ENCODE measurements at places on chromosomes 3 and 15. TPM values are rescaled to one million over a fixed set of nuclear protein-coding genes. Genes with fewer than 3 reads are reported as not detected.
A peak's percentile ranks its signal among the peaks of the same experiment; 100 is the strongest.

- H3K27ac ChIP-seq = no peak overlapping the region
- no peaks in the 10 kb centered on the region for H3K4me1 ChIP-seq
- no peak for DNase-seq
- H3K27me3 ChIP-seq = no peaks in the 10 kb centered on the region
- no peak overlapping the region for H3K4me3 ChIP-seq
Observed at GRCh38 chr3:97825101-97825500, 3.3 kb downstream of the CRYBG3 start.

TNFAIP8L3 gene
- 3.2 TPM for total RNA-seq

GRCh38 chr3:99767291-99767690 is 50.4 kb upstream of the CMSS1 start:
- DNase-seq = no peak
- H3K36me3 ChIP-seq = no peaks in the 10 kb centered on the region
- no peaks in the 10 kb centered on the region for H3K4me1 ChIP-seq
- H3K27me3 ChIP-seq = no peaks in the 10 kb centered on the region
- no peak overlapping the region for H3K27ac ChIP-seq

GOLGA8Q gene
- total RNA-seq = 5.1 TPM

DNA sequence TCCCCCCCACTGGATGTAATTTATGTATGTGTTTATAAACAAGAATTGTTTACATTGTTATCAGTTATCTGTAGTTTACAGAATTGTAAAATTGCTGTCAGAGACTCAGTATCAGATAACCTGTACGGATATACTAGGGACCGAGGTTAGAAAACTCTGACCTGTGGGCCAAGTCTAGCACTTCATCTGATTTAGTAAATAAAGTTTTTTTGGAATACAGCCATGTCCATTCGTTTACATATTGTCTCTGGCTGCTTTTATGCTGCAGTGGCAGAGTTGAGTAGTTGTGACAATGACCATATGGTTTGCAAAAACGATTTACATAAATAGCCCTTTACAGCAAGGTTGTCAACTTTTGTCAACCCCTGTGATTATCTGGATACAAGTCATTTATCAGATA is 52.6 kb downstream of the LRRC28 start:
- no peak for DNase-seq
- H3K4me3 ChIP-seq = no peak overlapping the region
- no peaks in the 10 kb centered on the region for H3K4me1 ChIP-seq
- H3K27me3 ChIP-seq = no peaks in the 10 kb centered on the region
- H3K27ac ChIP-seq = no peak overlapping the region

DNA sequence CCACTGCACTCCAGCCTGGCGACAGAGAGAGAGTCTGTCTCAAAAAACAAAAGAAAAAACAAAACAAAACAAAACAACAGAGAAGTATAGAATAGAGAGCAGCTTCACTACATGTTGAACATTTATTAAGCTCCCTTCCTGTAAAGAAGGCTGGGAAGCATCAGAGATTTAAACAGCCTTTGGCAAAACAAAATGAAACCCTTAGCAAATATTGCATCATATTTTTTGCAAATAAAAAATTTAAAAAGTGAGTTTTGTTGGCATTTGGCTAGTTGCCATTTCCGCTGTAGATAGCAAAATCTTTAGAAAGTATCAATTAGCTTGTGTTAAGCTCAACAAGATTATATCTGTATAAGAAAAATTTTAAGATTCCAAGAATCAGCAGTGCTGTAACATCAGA is 151.2 kb downstream of the SERPINI1 start:
- no peaks in the 10 kb centered on the region for H3K36me3 ChIP-seq
- DNase-seq = no peak
- H3K27me3 ChIP-seq = no peaks in the 10 kb centered on the region
- H3K27ac ChIP-seq = no peak overlapping the region
- no peaks in the 10 kb centered on the region for H3K4me1 ChIP-seq

CISH gene
- total RNA-seq = 13.5 TPM

NAALADL2 gene
- total RNA-seq = 15.7 TPM

GPR62 gene
- not detected for total RNA-seq

WNT5A gene
- 8.6 TPM for total RNA-seq

GRCh38 chr3:39474126-39474515 is 6.6 kb downstream of the MOBP start:
- H3K4me3 ChIP-seq = no peak overlapping the region
- no peak overlapping the region for H3K27ac ChIP-seq
- H3K27me3 ChIP-seq = no peaks in the 10 kb centered on the region
- H3K4me1 ChIP-seq = no peaks in the 10 kb centered on the region

SPATA12 gene
- total RNA-seq = not detected

TNK2 gene
- 18.6 TPM for total RNA-seq

ABI3BP gene
- 18.2 TPM for total RNA-seq

LRRC34 gene
- not detected for total RNA-seq

DNA sequence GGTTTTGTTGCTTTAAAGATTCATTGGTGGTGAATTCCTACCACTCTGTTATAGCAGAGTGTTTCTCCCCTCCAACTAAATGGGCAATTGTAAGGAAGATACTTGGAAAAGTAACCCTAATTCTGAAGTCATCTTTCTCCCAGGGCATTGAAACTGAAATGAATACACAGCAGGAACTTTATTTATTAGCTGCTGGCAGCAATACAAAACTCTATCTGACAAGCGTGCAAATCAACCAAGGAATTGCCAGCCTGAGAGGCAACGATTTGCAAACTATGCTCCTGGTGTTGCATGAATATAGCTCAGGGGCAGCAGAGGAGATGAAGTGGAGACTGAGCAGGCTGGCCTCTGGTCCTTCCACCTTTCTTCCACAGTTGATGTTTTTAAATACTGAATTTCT is 48.9 kb downstream of the CD200R1 start:
- H3K27me3 ChIP-seq = no peaks in the 10 kb centered on the region
- no peak overlapping the region for H3K27ac ChIP-seq
- H3K4me3 ChIP-seq = no peak overlapping the region
- H3K36me3 ChIP-seq = no peaks in the 10 kb centered on the region
- DNase-seq = no peak

CCDC174 gene
- 49.3 TPM for total RNA-seq

- no peaks in the 10 kb centered on the region for H3K4me1 ChIP-seq
- no peaks in the 10 kb centered on the region for H3K27me3 ChIP-seq
- no peak for DNase-seq
- H3K4me3 ChIP-seq = no peak overlapping the region
- H3K27ac ChIP-seq = no peak overlapping the region
- H3K36me3 ChIP-seq = no peaks in the 10 kb centered on the region
Observed at GRCh38 chr3:21435871-21436270, 315.1 kb downstream of the ZNF385D start.

GRCh38 chr3:54905261-54905888 is 22.5 kb downstream of the LRTM1 start:
- H3K27me3 ChIP-seq = no peaks in the 10 kb centered on the region
- H3K36me3 ChIP-seq = no peaks in the 10 kb centered on the region

GRCh38 chr3:38713121-38713520 is 63.6 kb upstream of the SCN5A start:
- H3K36me3 ChIP-seq = no peaks in the 10 kb centered on the region
- H3K27me3 ChIP-seq = no peaks in the 10 kb centered on the region
- DNase-seq = no peak
- no peak overlapping the region for H3K4me3 ChIP-seq

- H3K36me3 ChIP-seq = no peaks in the 10 kb centered on the region
- no peak for DNase-seq
- no peaks in the 10 kb centered on the region for H3K27me3 ChIP-seq
- H3K4me3 ChIP-seq = peak overlapping the region; percentile 66
- no peaks in the 10 kb centered on the region for H3K4me1 ChIP-seq
- H3K27ac ChIP-seq = peak overlapping the region; percentile 4
Observed at GRCh38 chr3:46565607-46566039, 479 bp downstream of the LRRC2 start.

DNA sequence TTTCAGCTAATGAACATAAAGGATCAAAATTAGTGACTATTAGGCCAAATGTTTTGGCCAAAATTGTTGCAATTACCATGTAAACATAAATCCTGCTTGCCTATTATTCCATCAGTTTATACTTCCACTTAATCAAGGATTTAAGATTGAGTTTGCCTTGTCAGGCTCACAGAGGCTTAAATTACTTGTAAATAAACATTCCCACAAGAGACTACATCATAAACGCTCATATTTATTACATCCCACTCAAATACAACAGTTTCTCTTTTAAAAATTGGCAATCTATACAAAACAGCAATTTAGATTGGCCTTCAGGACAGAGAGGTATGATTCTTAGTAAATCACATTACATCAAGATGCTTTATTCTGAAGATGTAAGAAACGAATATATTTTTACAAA is 9.9 kb upstream of the MAP4 start:
- H3K4me1 ChIP-seq = no peaks in the 10 kb centered on the region
- no peak overlapping the region for H3K4me3 ChIP-seq
- DNase-seq = no peak
- H3K36me3 ChIP-seq = no peaks in the 10 kb centered on the region

- no peaks in the 10 kb centered on the region for H3K36me3 ChIP-seq
- no peak for DNase-seq
- H3K4me1 ChIP-seq = no peaks in the 10 kb centered on the region
Observed at GRCh38 chr15:88512078-88512477, 34.4 kb downstream of the DET1 start.

TM6SF1 gene
- total RNA-seq = 3.5 TPM

DNA sequence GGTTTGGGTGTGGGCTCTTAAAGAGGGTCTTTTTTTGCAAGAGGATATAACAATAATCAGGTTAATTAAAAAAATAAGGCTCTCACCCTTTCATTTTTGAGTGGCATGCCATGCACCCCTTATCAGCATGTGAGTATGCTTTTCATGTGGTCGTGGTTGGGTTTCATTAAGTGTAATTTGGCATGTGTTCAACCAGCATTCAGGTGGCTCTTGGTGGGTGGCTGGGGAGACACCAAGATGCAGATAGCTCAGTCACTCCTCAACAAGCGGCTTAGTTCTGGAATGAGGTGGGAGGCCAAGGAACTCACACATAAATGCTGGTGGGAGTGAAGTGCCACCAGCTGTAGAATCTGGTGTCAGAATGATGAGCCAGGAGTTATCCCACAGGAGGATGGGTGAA is 66.8 kb downstream of the FLNB start:
- H3K4me3 ChIP-seq = no peak overlapping the region
- H3K36me3 ChIP-seq = peaks cover 35% of the 10 kb centered on the region
- H3K4me1 ChIP-seq = no peaks in the 10 kb centered on the region
- no peaks in the 10 kb centered on the region for H3K27me3 ChIP-seq
- no peak overlapping the region for H3K27ac ChIP-seq

- H3K4me1 ChIP-seq = no peaks in the 10 kb centered on the region
- H3K36me3 ChIP-seq = no peaks in the 10 kb centered on the region
- H3K27me3 ChIP-seq = no peaks in the 10 kb centered on the region
Observed at GRCh38 chr3:191139736-191140135, 59.3 kb upstream of the OSTN start.

C2CD4A gene
- total RNA-seq = 0.18 TPM

DNA sequence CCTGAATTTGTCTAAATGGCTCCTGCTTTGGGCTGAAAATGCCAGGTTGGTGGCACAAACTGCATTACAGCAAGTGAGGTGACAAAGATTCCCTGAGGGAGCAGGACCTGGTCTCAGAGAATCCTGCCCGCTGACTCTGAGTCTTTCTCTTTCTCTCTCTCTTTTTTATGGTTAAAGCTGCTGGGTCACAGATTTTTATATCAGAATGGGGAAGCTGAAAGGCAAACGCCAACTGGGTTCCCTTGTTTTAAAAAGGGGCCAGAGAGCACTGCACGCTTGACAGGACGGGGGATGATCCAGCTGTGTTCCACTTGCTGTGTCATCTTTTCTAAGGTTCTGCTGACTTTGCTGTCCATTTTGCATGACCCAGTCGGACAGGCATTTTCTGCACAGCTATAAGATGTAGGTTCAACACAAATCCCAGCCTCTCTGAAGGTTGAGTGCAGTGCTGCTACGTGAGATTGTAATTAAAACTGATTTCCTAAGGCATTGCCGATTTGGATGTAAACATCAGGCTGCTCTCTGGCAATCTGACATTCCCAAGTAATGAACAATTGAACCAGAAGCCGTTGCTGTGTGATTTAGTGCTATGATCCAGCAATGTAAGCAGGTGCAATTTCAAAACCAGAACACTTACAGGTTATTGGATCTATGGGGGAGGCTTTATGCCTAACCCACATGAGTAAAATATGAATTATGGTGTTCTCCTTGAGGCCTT is 25.8 kb downstream of the ARHGEF3 start:
- DNase-seq = no peak
- H3K36me3 ChIP-seq = no peaks in the 10 kb centered on the region

CKMT1A gene
- total RNA-seq = 96.0 TPM

DNA sequence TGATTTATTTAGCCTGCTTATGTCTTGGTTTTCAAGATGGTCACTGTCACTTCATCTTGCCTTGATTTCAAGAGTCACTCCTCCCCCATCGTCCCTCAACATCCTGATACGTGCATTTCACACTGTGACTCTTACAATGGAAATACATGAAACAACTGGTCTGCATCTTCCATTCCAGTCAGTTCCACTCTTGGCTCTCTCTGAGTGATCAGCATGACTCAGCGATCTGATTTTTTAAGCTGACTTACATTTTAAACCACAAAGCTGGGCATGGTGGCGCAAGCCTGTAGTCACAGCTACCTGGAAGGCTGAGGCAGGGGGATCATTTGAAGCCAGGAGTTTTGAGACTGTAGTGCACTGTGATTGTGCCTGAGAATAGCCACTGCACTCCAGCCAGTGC is 271.2 kb upstream of the ROPN1 start:
- H3K36me3 ChIP-seq = no peaks in the 10 kb centered on the region
- H3K27me3 ChIP-seq = no peaks in the 10 kb centered on the region
- no peaks in the 10 kb centered on the region for H3K4me1 ChIP-seq
- no peak for DNase-seq
- H3K27ac ChIP-seq = no peak overlapping the region

MRPL3 gene
- 55.9 TPM for total RNA-seq

DNA sequence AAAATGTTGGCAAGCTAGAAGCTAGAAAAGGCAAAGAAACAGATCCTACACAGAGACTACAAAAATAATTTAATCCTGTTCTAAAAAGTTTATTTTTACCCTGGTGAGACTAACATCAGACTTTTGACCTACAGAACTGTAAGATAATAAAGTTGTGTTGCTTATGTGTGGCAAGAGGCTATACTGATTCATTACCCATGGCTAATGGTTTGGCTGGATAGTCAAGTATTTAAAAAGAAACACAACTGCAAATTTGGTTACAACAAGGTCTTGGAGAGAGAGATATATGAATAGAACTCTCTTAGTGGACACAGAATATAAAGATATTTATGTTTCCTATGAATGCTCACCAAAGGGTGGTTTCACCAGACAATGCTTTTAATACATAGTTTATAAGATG is 364.2 kb upstream of the PLSCR5 start:
- H3K27me3 ChIP-seq = no peaks in the 10 kb centered on the region
- no peak overlapping the region for H3K27ac ChIP-seq
- no peaks in the 10 kb centered on the region for H3K4me1 ChIP-seq
- DNase-seq = no peak
- no peaks in the 10 kb centered on the region for H3K36me3 ChIP-seq
- no peak overlapping the region for H3K4me3 ChIP-seq

- no peak overlapping the region for H3K27ac ChIP-seq
- no peak overlapping the region for H3K4me3 ChIP-seq
- H3K36me3 ChIP-seq = no peaks in the 10 kb centered on the region
- no peaks in the 10 kb centered on the region for H3K27me3 ChIP-seq
- peaks cover 15% of the 10 kb centered on the region for H3K4me1 ChIP-seq
Observed at GRCh38 chr15:64837502-64837901, 4.2 kb upstream of the PLEKHO2 start.

GRCh38 chr3:65636326-65636725 is 402.4 kb downstream of the MAGI1 start:
- H3K27me3 ChIP-seq = no peaks in the 10 kb centered on the region
- H3K36me3 ChIP-seq = no peaks in the 10 kb centered on the region
- DNase-seq = no peak
- H3K27ac ChIP-seq = no peak overlapping the region

DISP2 gene
- 1.7 TPM for total RNA-seq

HHLA2 gene
- total RNA-seq = 276 TPM

ZIC4 gene
- total RNA-seq = not detected
